Activated CD8-positive, alpha-beta T cell treated with anti-CD3 and anti-CD28 coated beads for 36 hours (primary cell): ENCODE measurements at places on chromosomes 11 and 22. TPM values are rescaled to one million over a fixed set of nuclear protein-coding genes. Genes with fewer than 3 reads are reported as not detected.

- peaks cover 45% of the 10 kb centered on the region for H3K36me3 ChIP-seq
- no peaks in the 10 kb centered on the region for H3K27me3 ChIP-seq
- H3K4me3 ChIP-seq = no peak overlapping the region
- no peak for DNase-seq
- H3K4me1 ChIP-seq = peaks cover 58% of the 10 kb centered on the region
Observed at GRCh38 chr11:104956528-104956927, 11.8 kb downstream of the CASP4 start.

- H3K36me3 ChIP-seq = peaks cover under 1% of the 10 kb centered on the region
- H3K4me3 ChIP-seq = no peak overlapping the region
- peaks cover 27% of the 10 kb centered on the region for H3K4me1 ChIP-seq
- DNase-seq = no peak
Observed at GRCh38 chr11:128179039-128179438, 408.3 kb downstream of the ETS1 start.

DNA sequence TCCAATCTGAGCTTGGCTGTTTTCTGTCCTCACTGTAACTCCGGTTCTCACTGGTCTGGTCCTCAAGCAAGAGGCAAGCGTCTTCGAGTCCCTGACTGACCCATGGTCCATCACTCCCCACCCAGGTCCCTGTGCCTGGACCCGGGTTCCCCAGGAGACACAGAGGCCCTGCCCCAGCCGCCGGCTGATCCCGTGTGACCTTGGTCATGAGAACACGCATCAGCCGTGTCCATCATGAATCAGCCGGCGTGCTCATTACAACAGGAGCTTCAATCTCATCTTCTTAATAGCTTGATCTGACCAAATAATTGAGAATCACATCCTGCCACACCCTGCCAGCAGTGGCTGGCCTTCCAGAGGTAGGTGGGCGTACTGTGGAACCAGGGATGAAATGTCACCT, 545.1 kb downstream of the BRD1 start:
- no peaks in the 10 kb centered on the region for H3K36me3 ChIP-seq
- no peak for DNase-seq
- H3K4me1 ChIP-seq = no peaks in the 10 kb centered on the region
- H3K27ac ChIP-seq = no peak overlapping the region
- no peak overlapping the region for H3K4me3 ChIP-seq

DNA sequence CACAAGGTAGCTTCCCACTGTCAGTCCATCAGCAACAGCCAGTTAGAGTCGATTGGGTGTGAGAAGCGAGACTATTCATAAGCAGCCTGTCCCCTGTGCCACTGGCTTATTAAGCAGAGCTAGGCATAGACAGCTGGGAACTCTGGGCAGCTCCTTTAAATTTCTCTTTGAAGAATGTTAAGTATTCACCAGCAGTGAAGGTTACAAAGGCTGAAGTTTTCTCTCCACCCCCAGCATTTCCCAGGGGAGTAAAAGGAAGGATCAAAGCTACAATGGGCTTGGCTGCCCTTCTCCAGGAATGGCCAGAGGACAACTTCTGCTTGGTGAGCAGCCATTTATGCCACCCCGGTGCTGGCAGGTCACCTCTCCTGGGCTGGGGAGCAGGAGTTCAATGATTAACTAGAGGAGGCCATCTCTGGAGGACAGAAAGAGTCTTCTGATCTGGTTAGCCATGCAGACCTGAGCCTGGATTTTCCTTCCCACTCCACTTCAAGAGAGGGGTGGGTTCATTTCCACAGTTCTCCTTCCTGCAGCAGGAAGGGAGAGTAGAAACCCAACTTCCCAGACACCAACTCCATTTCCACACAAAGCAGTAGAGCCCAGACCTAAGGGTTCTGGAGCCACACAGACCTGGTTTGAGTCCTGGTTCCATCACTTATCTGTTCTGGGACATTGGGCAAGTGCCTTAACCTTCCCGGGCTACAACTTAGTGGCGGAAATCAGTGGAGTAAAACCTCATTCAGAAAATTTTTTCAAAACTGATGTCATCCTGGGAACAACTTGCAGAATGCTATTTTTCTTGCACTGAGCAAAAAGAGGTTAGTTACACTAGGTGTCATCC, 22.6 kb downstream of the POU2AF3 start:
- no peaks in the 10 kb centered on the region for H3K36me3 ChIP-seq
- H3K27me3 ChIP-seq = peaks cover 5% of the 10 kb centered on the region
- DNase-seq = no peak
- H3K4me3 ChIP-seq = no peak overlapping the region
- no peak overlapping the region for H3K27ac ChIP-seq
- no peaks in the 10 kb centered on the region for H3K4me1 ChIP-seq

PLAAT4 gene
- 26.2 TPM for total RNA-seq

DNA sequence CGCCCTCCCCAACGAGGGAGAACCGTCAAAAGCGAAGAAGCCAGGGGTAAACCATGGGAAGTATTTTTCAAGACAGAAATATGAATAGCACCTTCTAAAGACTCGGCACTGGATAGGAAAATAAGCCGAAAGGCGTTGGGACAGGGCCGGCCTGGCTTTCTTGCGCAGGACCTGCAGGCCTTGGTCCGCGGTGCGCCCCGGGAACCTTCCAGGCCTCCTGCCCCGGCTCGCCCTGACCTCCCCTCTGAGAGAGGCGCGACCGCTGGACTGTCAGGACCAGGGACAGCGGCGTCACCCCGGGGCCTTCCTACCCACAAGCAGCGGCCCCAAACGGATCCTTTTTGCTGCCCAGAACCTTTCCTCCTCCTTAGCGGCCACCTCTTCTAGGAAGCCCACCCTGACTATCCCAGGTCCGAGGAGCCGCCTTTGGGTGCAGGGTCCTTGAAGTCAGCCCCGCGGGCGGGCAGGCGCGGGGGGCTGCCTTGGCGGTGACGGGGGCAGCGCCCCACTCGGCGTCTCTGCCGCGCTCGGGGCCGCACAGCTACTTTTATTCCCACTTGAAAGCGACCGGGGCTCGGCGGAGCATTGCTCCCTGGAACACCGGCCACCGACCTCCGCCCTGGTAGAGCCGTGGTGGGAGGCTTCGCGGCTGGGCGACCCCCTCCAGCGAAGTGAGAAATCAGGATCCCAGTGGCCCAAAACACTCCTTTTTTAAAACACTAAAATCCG, 650 bp upstream of the MAPK11 start:
- peaks cover 8% of the 10 kb centered on the region for H3K4me1 ChIP-seq
- DNase-seq = peak; percentile 80
- H3K4me3 ChIP-seq = peak overlapping the region; percentile 66
- H3K27me3 ChIP-seq = peaks cover 10% of the 10 kb centered on the region

DNA sequence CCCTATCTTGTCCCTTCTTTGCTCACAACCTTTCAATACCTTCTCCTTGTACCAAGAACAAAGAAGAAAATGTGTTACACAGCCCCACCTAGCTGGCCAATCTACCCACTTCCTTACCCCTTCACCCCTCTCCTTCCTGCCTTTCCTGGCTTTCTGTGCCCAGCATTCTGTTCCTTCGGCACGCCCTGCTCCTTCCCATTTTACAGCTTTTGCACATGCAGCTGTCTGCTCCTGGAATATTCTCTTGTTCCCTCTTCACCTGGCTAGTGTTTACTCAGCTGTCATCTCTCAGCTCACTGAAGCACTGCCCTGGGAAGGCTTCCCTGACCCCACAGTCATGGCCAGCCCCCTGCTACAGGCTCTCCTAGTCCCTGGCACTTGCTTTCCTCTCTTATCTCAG, 30.7 kb downstream of the SERPINH1 start:
- no peak overlapping the region for H3K27ac ChIP-seq
- no peaks in the 10 kb centered on the region for H3K36me3 ChIP-seq
- H3K27me3 ChIP-seq = no peaks in the 10 kb centered on the region
- peaks cover 6% of the 10 kb centered on the region for H3K4me1 ChIP-seq
- DNase-seq = no peak

DNA sequence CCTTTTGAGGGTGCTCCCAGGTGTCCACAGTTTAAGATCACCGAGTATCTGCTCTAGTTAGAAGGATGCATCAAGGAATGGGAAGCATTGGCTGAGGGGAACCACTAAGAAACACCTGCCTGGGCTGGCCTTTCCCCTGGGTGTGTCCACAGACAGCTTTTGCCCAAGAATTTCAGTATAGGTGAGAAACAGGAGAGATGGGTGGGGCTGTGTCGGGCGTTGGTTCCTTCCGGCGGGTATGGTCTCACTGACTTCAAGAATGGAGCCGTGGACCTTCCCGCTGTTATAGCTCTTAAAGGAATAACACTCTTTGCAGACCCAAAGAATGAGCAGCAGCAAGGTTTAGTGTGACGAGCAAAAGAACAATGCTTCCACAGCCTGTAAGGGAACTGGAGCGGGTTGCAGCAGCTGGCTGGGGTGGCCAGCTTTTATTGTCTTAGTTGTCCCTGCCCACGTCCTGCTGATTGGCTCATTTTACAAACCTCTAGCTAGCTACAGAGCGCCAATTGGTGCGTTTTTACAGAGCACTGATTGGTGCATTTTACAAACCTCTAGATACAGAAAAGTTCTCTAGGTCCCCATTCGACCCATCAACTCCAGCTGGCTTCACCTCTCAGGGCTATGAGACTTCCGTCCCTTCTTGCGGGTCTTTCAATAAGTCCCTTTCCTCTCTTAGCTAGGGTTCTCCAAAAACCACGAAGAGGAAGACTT, 2.4 kb downstream of the FADS1 start:
- H3K36me3 ChIP-seq = peaks cover 45% of the 10 kb centered on the region
- peak overlapping the region; percentile 96 for H3K4me3 ChIP-seq
- peak overlapping the region; percentile 83 for H3K27ac ChIP-seq
- H3K4me1 ChIP-seq = peaks cover 5% of the 10 kb centered on the region

RIMBP3C gene
- 0.20 TPM for total RNA-seq

DAGLA gene
- not detected for total RNA-seq
